ENCODE measurements at places on chromosomes 16 and 17.

DNA sequence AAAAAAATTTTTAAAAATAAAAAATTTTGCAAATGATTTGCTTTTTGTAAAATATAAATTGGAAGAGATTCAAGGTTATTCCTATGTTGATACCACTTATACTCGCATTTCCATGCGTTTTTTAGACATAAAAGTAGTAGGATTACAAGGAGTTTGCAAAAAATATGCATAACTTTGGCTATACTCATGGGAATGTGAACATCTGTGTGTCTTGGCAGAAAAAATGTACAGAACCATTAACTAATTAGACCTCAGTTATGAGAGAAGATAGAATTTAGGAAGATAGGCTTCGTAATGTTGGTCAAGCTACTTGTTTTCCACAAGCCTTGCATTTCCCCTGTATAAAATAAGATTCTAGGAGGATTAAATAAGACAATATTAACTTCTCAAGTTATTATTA, 61.1 kb upstream of the VPS4A start:
- no peak for DNase-seq

- DNase-seq: no peak
Measured at GRCh38 chr17:79461041-79461440, 149.8 kb downstream of the RBFOX3 start.

- peak; percentile 97 for DNase-seq
Measured at GRCh38 chr17:74748529-74749278, at the start of gene NHERF1. Gene NHERF1, plus strand, starts transcription at chr17:74748628. Its CDS starts 219 bp downstream, at chr17:74748847.

DNA sequence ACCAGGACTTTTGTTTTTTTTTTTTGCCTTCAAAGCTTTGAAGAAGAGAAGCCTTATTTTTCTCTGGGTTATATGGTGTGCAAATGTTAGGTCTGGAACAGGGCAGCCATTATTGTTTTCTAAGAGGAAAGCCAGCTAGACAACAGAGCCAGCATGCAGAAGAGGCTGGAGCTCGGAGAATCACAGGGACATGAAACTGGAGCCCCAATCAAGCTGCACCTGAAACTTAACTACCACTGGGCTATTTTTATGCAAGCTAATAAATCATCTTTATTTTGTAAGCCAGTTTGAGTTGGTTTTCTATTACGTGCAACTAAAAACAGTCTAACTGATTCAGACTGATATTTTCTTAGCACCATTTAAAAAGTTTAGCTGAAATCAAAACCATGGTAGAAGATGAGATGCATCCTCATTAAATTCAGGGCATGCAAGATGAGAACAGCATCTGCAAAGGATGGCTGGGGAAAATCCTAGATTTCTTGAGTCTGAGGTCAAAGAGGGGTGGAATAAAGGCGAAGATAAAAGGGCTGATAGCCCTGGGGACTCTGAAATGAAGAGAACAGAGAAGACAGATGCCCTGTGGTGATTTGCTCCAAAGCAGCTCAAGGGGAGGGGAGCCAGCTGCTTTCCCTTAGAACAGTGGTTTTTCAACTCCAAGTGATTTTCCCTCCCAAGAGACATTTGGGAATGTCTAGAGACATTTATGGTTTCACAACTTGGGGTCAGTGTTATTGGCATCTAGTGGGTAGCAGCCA, 177.1 kb upstream of the WSCD1 start:
- DNase-seq: no peak
